ENCODE measurements at places on chromosomes 6 and 20.

GRCh38 chr6:100554228-100554627 is 89.5 kb upstream of the SIM1 start:
- peak; percentile 64 for DNase-seq

DNA sequence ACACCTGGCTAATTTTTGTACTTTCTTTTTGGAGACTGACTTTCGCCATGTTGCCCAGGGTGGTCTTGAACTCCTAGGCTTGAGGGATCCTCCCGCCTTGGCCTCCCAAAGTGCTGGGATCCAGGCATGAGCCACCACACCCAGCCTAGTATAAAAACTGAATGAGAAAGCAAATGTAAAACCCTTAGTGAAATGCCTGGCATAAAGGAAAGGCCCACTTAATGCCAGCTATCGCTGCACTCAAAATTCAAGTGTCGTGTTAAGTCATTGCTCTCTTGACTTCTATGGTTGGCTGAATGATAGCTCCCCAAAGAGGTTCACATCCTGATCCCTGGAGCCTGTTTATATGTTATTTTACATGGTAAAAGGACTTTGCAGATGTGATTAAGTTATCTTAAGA is 54.4 kb upstream of the PNRC1 start:
- no peak for DNase-seq

GRCh38 chr6:163757520-163757919 is 343.0 kb downstream of the QKI start:
- DNase-seq: no peak

DNA sequence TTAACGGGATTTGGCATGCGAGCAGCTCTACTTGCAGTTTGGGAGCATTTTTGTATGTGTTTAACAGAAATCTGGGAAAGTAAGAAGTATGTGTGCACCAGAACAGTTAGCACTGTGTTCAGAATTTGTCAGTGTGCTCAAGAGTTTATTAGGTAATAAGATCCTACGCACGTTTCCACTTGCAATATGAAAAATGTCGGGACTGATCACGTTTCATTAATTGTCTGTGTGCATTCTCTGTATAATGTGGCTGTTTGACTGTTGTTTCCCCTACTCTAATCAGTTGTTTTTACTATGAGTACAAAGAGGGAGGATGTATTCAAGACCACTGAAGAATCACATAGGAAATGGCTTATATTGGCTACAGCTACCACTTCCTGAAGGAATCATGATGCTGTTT is 349.7 kb upstream of the POU3F2 start:
- no peak for DNase-seq

GRCh38 chr6:87244380-87244779 is 78.0 kb upstream of the SMIM8 start:
- no peak for DNase-seq

DNA sequence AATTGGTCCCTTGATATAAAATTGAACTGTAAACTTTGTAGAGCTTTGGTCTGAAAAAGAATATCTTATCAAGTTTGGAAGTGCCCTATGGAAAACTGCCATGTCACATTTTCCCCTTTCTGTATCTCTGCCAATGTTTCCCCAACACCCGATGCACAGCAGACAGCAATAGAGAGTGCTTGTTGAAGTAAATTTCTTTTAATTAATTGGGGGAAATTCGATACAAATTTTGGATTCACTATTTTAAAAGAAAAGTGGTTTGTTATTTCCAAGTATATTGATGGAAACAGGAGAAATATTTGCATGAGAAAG is 208.1 kb downstream of the OGFRL1 start:
- no peak for DNase-seq

GRCh38 chr6:28330041-28330440 is 5.9 kb downstream of the ZSCAN31 start:
- no peak for DNase-seq

DNA sequence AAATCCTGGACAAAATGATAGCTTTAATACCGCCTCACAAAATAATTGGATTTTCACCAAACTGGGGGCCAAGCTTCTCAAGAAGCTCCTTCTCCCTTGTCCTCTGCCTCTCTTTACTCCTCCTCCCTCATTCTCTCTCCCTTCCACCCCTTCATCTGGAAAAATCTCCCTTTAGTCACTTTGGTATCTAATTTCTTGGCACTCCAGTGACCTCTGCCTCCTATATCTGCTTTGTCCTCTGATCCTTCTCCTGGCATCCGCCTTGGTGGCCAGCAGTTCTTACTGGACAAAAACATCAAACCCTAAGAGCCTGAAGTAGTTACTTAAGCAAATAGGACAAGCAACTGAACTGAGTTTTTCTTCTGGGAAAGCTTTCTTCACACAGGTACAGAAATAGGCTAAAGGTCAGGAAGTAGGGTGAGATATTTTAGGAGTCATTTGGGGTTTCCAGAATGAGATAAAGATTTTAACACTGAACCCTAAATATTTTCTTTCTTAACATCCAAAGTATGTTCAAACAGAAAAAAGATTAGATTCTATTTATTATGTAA is 220.7 kb downstream of the ARHGAP18 start:
- DNase-seq: no peak

DNA sequence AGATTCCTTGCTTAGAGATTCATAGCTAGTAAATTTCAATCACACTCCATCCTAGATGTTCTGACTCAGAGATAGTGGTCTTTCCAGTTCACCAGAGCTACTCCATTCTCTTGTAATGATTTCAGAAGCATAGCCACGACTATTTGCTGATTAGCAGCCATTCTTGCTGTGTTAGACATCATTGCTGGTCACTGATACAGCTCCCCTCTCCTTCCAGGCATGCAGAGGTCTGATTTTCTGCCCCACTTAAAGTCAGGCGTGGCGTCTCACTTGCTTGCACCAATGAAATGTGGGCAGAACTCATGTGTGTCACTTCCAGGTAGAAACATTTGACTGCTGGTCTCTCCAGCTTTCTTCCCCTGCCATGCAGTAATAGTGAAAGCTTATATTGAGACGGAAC is 168.9 kb upstream of the JARID2 start:
- no peak for DNase-seq

DNA sequence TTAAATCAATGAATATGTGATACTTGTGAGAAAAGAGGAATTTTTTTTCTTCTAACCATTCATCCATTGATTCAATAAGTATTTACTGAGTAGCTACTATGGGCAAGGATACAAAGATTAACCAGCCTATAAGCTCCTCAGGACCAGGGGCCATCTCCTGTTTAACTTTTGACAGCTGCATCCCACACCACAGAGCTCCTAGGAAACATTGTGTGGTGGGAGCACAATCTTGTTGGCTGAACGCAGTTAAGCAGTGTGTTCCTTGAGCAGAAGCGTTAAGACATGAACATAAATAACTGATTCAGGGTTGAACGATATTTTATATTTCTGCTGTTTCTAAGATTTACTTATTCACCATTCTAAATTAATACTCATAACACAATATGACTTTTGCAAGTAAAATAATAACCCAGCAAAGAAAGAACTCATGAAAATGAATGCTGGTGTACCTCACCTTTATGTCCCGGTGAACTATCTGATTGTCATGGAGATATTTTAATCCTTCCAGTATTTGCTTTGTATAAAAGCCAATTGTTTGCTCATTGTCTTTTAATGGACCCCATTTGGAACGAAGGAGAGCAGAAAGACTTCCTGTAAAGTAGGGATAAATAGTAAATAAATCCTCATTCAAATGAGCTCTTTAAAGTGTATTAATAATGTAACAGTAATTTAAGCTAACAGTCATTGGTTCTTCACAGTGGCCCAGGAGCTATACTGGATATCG is 62.6 kb upstream of the MAP7 start:
- no peak for DNase-seq

DNA sequence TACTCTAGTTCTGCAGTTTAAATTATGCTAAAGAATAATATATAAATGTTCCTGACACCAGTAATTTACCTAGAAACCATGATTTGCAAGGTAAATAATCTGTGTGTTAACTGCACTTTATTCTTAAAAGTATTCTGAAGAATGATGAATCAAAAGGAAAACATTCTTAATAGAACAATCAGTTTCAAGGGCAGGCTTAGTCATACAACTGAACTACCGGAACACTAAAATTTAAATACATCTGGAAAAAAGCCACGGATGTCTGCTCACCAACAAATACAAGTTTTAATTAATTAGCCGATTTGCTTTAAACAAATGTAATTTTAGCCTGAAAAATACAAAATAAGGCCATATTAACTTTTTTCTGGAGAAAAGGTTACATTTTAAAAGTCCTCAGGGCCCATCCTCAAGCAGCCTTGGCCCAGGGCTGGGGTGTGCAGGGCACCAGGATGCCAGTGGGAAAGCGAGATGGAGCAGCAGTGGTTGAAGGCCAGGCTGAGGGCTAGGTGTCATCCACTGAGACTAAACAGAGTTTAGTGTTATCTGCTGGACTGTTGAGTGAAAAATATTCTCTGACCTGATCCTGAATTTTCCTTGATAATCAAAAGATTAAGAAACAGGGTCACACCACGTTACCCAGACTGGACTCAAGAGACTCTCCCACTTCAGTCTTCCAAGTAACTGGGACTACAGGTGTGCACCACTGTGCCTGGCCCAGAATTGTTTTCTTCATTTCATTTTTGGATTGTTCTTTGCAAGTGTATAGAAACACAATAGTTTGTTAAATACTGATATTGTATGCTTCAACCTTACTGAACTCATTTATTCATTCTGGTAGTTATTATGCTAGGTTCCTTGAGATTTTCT is 88.2 kb upstream of the DST start:
- no peak for DNase-seq

DNA sequence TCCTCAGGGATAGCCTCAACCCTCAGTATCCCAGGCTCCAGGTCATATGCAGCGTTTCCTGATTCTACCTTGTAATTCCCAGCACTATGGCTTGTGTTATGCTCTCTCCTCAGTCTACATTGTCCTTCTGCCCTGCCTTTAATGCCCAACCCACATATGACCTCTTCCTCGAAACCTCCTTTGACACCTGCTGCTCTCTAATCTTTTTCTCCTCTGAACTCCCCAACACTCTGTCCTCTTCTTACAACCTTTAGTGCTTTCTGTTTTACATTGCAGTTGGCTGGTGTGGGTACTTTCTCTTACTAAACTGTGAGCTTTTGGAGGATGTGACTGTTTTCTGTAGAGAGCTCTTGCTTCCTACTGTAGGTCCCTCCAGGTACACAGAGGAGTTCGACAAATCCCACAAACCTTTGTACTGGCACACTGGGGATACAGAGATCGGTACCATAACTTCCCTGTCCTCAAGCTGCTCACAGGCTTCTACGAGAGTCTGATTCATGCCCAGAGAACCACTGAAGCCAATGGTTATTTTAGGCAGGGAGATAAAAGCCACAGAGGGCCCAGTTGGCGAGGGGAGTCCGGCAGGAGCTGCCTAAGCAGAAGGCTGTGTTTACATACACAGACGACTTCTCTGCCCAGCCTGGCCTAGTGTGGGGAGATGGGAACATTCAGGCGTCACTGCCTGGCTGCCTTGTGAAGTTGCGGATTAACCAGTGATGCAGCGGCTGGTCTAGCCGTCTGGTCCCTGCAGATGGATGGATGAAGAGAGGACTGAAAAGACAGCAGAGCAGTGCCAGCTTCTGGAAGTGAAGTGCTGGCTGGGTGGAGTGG is 8.4 kb upstream of the EPB41L1 start:
- DNase-seq: no peak

GRCh38 chr20:54043076-54043967 is 27.1 kb downstream of the BCAS1 start:
- no peak for DNase-seq

DNA sequence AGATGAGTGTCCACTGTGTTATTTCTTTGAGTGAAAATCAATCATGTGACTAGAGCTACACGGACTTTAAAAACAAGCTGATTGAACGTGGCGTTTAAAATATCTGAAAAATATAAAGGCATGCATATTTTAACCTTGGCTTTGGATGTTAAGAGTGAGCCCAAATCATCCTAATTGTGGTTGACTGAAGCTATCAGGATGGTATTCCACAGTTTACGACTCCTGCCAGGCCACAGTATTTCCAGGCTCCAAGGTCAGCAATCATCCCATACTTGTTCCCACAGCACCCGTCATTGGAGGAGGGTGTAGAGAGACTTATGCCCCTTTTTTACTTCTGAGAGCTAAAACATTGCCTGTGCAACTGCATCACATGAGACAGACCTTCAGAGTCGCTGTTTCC is 43.2 kb upstream of the TMX4 start:
- no peak for DNase-seq

- no peak for DNase-seq
These were observed 30.0 kb upstream of the ZNF217 start for GRCh38 chr20:53623454-53624211.

DNA sequence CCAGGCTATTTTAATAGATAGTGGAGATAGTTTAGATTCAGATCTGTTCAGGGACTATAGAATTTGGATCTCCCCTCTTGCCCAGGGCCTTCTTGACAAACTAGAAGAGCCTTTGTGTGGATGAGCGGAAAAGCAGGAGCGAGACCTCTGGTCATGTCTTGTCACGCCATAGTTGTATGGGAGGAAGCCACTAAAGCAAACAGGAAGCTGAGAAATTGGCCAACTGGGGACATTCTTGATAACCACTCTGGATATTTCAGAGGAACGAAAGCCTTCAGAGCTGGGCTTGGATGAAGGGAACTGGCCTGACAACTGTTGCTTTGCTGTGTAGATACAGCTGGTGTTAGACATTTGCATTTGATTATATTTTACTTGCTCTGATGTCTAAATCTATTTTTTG is 54.1 kb upstream of the EXOC2 start:
- no peak for DNase-seq

DNA sequence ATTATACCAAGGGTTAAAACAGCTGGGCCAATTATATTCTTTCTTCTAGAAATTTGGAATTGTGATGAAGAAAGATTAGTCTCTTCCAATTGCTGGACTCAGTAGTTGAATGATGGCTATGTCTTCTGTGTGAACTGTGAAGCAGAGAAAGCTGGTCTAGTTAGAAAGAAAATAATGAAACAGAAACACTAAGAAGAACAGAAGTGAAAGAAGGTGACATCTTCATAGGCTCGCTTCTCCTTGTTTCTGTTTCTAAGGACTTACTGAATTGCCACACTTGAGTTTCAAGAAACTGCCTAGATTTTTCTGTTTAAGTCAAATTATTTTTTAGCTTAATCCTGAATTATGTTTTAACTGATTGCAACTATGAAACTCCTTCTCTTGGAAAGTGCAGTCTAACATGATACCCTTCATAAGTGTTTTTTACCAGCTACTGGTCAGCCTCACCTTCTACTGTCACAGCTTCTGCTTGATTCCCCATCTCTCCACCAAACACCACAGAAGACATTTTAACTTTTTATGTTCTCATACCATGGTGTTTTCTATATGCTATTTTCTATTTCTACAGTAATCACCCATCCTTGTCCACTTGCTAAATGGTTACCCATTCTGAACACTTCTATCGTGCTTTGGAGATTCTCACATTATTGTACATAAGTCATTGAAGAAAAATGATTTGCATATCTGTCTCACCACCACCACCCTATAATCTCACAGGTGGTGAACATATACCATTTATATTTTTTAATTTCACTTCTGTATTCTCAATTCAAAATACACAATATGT is 268.8 kb downstream of the GRIK2 start:
- no peak for DNase-seq

- no peak for DNase-seq
These were observed 166.4 kb downstream of the ATXN1 start for GRCh38 chr6:16594849-16595248.

- no peak for DNase-seq
These were observed 25.0 kb downstream of the HEBP2 start for GRCh38 chr6:138428944-138429598.
